ENCODE measurements at places on chromosomes 11 and 22.

DNA sequence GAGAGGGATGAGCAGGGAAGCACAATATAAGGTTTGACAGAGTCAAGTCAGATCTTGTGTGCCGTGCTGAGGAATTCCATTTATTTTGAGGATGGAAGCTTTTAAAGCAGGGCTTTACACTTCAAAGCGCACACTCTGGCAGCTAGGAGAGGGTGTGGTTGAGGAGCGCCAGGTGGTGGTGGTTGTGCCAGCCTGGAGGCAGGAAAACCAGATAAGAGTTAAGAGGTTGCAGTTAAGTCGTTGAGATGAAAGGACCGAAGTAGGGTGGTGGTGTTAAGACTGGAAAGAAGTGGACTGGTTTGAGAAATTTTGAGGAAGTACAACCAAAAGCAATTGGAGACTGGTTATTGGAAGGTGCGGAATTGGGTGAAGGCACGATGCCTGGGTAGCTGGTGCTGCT lies 231.6 kb upstream of the TBCEL start:
- no peak for DNase-seq

GRCh38 chr22:25447067-25447685 lies 117.3 kb upstream of the GRK3 start:
- DNase-seq = no peak

DNA sequence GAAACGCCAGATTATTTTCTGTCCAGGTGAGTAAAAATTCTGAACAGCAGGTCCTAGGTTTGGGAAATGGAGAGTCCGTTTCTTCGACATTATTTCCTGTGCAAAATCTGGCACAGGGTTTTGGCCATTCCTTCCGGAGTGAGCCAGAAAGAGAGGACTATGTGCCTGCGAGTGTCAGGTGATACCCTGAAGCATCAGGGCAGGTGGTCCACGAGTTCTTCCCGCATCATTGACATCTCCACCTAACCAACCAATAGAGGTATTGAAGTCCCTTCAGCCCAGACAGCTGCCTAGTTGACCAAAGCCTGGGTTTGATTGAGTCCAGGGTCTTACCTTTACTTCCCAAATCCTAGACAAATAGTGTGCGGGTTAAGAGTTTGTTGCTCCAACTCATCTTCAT lies 808 bp downstream of the SNAP29 start:
- DNase-seq = no peak

GRCh38 chr11:130435671-130436070 lies 7.3 kb upstream of the ADAMTS8 start:
- DNase-seq = no peak

DNA sequence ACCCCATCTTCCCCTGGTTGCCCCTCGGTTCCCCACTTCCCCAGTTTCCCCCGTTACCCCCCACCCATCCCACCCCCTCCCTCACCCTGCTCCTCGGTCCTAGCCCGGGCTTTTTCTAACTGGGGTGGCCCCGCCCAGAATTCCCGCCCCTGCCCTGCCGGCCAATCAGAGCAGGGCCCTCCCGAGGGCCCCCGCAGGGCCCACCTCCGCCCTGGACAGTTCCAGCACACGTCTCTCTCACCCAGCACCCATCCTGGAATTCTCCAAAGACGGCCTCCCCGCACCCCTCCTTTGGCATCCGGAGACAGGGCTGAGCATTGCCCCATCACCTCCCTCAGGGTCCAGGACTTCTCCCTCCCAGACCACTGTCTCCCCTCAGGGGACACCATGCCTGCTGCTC lies at the start of gene H19:
Gene H19 (minus strand): TSS at position 88 of the 400 bp plus-strand sequence.
- DNase-seq = no peak

- DNase-seq = no peak
Observed at GRCh38 chr11:128388206-128388815, 199.0 kb downstream of the ETS1 start.

- no peak for DNase-seq
Observed at GRCh38 chr11:35003186-35003585, 86.8 kb downstream of the PDHX start.

Data from central memory CD8-positive, alpha-beta T cell (primary cell).